ENCODE measurements at places on chromosomes 7 and 10.

- DNase-seq = no peak
Observed at GRCh38 chr7:131124001-131124629, 203.6 kb upstream of the MKLN1 start.

GRCh38 chr10:114691442-114691941 is 33.4 kb upstream of the ABLIM1 start:
- no peak for DNase-seq

GRCh38 chr10:88113232-88113631 is 249.8 kb downstream of the PTEN start:
- no peak for DNase-seq

GRCh38 chr7:44665531-44666213 is 59.2 kb downstream of the OGDH start:
- no peak for DNase-seq

DNA sequence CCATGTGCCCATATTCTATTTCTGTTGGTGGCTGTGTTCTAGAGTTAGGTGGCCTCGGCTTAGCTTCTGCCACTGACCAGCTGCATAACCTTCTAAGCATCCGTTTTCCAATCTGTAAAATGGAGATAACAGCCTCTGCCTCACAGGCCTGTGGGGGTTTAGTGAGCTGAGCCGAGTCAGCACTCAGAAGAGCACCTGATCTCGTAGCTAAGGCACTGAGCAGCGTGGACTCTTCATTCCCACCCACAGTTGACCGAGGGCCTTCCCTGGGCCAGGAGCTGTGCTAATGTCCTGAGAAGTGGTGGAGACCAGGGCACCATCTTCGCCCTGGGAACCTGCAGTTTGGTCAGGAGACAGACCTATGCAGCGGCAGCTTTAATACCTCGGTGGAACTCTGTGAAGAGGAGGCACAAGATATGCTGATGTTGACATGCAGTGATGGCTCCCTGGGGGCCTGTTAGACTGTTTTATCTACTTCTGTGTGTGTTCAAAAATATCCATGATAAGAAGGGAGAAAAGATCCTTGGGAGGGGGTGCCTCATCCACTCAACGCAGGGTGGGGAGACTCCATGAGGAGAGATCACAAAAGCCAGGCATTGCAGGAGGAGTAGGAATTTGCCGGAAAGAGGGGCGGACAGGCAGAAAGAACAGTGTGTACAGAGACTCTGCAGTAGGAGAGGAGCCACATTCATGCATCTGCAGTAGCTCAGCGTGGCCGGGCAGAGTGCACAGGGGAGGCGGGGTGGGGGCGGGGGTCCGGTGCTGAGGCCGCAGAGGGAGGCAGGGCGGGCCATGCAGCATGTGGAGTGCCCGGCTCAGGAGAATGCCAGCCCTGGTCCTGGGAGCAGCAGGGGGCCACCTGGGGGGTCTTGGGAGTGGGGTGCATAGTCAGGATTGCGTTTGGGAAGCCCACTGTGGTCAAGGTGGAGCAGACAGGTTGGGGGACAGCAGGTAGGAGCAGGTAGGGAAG is 136.8 kb downstream of the C10orf105 start:
- no peak for DNase-seq

- DNase-seq = no peak
Observed at GRCh38 chr7:117908031-117908795, 35.0 kb upstream of the CTTNBP2 start.

DNA sequence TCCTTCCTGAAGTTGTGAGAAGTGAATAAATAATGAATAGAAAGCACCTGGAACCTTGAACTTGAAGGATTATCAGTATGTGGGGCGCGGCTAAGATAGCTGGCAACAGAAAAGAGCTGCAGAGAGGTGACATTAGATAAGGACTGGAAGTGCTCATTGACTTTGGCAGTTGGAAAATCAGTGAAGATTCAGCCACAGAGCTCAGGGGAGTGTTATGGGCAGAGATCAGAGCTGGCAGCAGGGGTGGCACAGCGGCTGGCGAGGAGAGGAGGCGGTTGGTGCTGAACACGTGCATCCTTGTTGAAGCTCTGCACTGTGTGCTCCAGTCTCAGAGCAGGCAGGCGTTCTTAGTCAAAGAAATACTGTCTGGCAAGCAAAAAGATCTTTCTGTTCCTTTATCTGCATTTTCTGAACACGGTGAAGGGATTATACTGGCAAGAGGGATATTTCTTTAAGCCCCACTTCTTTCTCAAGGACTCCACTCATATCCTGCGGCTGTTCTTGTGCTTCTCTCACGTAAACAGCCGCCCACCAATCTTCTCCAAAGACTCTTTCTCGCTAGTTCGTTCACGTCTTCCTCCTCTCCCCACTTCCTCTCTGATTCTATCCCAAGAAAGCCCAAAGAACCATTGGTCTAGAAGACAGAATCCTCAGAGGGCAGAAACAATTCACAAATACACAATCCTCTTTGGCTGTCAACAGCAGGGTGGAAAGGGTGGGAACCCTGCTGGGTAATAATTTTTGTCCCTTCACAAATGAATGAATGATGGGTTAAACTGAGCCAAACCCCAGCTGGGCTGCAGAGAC is 38.6 kb upstream of the ADD3 start:
- DNase-seq = no peak

DNA sequence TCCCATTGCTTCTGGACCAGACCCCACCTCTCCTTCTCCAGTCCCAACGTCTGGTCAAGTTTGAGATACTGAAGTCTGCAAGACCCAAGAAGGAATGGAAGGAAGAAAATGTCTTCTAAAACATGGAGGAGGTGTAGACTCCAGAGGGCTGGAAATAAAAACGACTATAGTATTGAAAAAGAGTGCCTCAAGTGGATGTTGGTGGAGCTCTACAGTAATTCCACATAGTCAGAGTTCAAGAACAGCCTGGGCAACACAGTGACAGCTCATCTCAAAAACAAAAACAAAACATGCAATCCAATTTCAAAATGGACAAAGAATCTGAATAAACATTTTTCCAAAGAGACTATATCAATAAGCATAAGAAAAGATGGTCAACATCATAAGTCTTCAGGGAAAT is 2.3 kb upstream of the PCGF6 start:
- DNase-seq = no peak

DNA sequence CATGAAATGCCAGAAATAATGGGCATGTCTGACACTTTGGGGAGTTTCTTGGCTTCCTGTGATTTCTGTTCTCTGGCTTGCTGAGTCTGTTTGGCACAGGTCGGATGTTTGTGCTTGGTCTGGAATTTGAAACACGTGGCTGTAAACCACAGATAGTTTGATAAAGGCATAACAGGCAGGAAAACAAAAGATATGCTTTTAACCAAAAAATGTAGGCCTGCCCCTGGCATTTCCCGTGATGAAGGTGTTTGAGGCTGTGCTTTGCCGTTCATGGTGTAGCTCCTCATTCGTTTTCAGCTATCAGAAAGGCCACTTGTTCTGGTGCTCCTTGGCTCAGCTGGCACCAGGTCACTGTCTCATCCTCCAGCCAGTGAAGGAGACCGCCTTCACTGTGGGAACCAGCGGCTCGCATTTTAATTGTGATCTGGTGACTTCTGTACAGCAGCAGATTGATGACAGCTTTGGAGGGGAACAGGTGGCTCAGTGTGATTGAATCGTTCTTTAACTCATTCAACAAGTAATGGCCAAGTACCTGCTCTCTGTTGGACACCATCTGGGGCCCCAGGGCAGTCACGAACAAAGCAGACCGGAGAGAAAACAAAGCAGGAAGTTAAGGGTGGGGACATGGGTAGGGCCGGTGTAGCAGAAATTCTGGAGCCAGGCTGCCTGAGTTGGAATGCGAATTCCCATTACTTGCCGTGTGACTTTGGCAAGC is 111.5 kb downstream of the CCNY start:
- no peak for DNase-seq

DNA sequence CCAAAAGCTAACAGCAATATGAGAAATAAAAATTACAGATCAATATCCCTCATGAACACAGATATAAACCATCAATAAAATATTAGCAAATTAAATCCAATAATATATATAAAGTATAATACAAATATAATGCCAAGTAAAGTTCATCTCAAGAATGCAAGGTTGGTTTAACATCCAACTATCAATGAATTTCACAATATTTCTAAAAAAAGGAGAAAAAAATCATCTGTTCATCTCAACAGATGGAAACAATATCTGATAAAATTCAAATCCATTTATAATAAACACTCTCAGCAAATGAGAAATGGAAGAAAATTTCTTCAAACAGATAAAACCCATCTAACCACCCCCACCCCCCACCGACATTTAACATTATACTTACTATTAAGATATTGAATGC is 86.9 kb downstream of the SIRT1 start:
- no peak for DNase-seq

DNA sequence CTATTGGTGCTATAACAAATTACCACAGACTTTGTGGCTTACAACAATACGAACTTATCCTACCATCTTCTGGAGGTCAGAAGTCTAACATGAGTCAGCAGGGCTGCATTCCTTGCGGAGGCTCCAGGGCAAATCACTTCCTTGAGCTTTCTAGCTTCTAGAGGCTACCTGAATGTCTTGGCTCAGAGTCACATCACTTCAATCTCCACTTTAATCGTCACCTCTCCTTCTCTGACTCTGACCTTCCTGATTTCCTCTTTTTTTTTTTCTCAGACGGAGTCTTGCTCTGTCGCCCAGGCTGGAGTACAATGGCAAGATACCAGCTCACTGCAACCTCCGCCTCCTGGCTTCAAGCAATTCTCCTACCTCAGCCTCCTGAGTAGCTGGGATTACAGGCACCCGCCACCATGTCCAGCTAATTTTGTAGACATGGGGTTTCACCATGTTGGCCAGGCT is 44.6 kb upstream of the ANAPC16 start:
- no peak for DNase-seq

DNA sequence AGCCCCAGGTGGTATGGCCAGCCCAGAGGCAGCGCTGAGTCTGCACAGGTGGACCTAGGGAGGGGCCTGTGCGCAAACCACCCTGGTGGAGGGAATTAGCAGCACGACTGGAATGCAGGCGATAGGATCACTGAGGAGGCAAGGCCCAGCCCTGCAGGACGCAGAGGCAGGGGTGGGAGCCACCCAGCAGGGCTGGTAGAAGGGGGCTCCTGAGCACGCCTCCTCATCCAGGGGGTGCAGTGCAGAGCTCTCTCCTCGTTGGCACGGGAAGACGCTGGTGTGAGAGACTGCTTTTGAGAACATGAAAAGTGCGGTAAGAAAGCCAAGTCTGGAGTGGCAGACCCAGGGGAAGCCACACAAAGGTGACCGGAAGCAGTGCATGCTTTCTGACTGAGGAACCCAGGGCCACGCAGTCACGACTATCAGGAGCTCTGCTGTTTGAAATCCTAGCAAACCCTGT is 6.0 kb downstream of the FXYD4 start:
- no peak for DNase-seq

- no peak for DNase-seq
Observed at GRCh38 chr7:103686064-103686463, 240.1 kb upstream of the SLC26A5 start.

GRCh38 chr7:20454202-20454601 is 123.5 kb downstream of the ITGB8 start:
- DNase-seq = no peak

DNA sequence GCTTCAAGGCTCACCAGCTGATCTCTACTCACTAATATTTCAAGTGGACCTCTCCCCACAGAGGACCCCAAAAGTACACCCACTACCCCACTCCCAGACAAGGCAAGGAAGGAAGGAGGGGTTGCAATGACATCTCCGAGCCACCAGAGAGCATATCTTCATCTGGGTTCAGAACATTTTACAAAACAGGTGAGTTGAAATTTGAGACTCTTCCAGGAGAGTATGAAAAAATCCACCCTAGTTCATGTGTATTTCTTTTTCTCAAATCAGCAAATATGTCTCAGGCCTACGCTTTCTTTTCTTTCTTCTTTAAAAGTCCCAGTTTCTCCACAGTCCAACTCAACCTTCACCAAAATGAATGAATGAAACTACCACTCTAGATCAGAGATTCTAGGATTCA is 61.9 kb downstream of the SGMS1 start:
- DNase-seq = no peak

GRCh38 chr7:133609806-133610205 is 356.9 kb downstream of the EXOC4 start:
- no peak for DNase-seq

DNA sequence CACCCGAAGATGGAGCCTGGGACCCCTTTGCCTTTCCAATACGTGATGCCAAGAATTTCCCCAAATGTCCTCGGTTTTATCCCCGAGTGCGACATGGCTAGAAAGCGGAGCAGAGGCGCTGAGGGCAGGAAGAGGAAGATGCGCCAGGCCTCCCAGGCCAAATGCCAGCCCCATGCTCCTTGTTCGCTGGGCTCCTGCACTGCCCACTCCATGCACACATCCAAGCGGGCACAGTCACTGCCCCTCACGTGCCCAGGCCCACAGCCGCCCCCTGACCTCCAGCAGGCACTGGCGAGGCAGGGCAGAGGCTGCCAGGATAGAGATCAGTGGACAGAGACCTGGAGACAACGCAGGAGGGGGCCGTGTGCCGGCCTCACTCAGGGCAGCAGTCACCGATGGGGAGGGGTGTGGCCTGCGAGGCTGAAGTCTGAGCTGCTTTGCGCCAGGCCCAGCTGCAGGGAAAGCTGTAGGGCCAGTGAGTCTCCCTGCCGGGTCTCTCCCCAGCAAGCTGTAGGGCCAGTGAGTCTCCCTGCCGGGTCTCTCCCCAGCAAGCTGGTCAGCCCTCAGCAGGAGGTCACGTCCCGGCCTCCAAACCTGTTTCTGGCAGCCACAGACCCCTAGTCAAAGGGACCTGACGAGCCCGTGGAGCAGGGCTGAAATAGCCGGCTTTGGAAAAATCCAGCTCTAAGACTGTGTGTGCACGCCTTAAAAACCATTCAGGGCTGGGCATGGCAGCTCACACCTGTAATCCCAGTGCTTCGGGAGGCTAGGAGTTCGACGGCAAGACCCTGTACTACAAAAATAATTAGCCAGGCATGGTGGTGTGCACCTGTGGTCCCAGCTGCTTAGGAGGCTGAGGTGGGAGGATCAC is 100.6 kb upstream of the DIP2C start:
- no peak for DNase-seq

DNA sequence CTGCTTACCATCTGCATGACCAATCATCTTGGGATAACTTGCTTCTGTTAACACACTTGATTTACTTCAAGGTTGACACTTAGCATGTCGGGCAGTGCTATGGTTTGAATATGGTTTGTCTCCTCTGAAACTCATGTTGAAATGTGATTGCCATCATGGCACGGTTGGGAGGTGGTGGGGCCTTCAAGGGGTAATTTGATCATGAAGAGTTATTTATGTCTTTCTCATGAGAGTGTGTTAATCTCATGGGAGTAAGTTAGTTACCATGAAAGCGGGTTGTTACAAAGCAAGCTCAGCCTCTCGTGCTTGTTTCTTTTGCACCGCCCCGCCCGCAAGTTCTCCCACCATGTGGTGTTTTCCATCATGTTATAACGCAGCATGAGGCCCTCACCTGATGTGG is 163.6 kb downstream of the DOCK4 start:
- DNase-seq = no peak

GRCh38 chr7:20327055-20327454 is 3.6 kb upstream of the ITGB8 start:
- no peak for DNase-seq
